Ammon's horn (tissue), 1 donor: ENCODE measurements at places on chromosomes 3 and 15.

DNA sequence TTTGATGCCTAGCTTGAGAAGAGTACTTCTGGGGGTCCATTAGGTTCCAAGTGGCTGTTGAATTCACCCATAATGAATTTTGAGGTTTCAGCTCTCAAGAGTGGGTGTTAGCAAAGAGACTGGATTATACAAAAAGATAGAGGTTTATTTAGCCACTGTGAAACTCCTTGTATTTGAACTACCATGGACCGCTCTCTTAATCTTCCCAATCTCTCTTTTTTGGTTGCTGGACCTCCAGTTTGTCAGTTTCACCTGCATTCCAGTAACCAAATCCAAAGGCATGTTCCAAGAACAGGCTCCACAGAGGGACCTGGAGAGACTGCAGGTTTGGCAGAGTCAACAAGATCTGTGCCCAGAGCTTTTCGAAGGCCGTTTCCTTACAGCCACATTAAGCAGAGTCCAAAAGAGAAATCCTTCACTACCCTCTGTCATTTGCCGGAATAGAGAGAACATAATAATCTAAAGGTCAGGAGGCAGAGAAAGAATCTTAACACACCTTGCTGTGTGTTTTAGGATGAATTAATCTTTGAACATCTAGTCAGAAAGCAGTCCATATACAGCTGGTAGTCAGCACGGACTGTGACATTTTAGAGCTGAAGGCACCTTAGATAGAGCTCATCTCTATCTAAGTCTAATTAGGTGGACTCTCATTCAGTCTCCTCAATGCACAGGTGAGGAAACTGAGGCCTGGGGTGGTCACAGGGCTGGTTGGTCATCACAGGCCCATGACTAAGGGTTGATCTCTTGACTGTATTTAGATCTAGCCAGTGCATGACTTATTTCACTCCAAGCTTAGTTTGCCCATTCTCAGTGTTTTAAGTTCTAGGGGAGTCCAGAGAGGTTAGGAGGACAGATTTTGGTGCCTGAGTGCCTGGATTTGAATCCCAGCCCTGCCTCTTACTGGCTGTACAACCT lies 1.3 kb downstream of the ABHD2 start:
- DNase-seq = no peak

GRCh38 chr3:74614107-74614967 lies at the start of gene CNTN3:
Gene CNTN3 (minus strand): TSS chr3:74614659. CDS start chr3:74521112, 93,547 bp downstream.
- peak; percentile 35 for DNase-seq

- DNase-seq = no peak
Observed at GRCh38 chr3:111200027-111200426, 128.4 kb downstream of the NECTIN3 start.

DNA sequence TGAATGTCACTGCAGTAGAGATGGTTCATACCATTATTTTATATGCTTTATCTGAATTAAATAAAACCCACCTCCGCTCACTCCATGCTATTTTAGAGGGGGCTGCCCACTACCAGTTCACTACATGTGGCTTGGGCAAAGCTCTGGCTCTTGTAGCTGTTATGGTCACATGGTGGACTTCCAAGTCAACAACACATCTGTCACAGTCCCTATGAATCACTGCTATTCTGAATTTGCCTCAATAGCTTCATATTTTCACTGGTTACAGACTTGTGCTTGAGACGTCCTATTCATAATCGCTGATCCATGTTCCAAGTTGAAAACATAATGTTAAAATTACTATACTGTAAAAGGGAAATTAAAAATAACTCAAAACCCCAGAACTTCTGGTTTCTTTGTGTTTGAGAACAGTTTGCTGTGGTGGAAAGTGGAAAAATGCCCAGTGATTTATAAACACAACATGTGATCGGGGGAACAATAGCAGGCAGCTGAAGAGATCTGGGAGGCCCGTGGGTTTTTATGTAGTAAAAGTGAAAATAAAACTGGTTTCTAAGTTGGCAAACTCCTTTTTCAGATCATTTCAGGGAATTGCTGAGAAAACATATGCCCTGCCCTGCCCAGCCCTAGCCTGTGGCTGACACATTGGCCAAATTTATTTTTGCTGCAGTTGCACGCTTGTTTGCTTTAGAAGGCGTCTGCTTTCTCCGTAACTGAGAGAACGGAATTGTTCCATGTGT lies 128.8 kb upstream of the PRR23C start:
- peak; percentile 85 for DNase-seq

DNA sequence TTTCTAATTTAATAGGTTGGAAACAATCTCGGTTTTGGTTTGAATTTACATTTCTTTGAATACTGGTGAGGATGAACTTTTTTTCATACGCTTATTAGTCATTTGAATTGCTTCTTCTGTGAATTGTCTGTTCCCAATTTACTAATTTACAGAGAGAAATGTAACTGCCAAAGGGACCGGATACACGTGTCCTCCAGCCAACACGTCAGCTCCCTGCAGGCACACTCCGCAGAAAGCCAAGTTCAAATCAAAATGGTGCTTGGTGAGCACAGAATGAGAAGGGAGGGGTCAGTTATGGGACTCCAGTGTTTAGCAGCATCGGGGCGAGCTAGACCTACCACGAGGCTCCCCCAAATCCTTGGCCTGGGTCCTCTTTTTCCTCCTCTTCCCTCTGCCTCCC lies 10.8 kb upstream of the TSEN2 start:
- DNase-seq = no peak

DNA sequence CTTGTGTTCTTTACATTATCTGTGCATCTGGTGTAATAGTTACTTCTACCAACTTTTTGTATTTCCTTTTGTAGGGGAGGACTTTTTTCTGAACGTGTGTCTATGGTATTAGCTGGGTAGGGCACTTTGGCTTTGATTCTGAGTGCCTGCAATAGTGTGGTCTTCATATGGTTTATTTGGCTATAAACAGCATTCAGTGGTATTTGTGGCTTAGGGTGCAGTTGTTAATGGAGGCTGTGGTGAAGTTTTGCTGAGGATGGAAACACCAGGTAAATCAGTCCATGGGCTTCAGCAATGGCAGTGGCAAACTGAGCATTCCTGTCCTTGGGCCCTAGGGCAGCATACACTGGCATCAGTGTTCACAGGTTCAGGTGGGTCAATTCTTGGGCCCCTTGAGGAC lies 230.6 kb upstream of the CTNNB1 start:
- no peak for DNase-seq

GRCh38 chr3:195385526-195385925 lies 57.3 kb downstream of the ACAP2 start:
- no peak for DNase-seq

- no peak for DNase-seq
Observed at GRCh38 chr3:95810462-95810861, 1003.9 kb upstream of the EPHA6 start.

GRCh38 chr3:32448686-32449474 lies 53.8 kb downstream of the CMTM6 start:
- peak; percentile 72 for DNase-seq

GRCh38 chr3:165206454-165207266 lies 10.5 kb upstream of the SLITRK3 start:
- peak; percentile 92 for DNase-seq

DNA sequence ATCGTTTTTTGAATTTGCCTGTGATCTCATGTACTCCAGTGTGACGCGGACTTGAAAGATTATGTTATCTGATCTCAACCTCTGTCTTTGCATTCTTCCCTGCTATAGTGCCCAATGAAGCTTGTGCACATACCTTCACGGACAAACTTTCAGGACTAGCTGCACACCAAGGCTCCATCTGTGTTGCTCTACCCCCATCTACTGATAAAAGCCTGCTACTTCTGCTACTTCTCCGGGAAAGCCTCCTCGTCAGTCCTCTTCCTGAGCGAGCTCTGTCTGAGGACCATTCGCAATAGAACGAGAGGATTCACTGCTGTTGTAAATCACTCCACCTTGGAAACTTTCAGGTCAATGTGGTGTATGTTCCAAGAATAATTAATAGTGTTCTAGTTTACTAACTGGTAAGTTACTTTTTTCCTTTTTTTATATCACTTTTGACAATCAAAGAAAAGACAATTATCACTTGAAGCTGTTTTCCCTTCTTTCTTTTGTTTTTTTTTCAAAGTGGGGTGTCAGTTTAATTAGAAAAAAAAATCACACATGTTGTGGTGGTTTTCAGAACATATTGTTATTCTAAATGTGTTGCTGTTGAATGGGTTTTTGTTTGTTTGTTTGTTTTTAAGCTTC lies 217.6 kb downstream of the ARRDC4 start:
- DNase-seq = peak; percentile 81

DNA sequence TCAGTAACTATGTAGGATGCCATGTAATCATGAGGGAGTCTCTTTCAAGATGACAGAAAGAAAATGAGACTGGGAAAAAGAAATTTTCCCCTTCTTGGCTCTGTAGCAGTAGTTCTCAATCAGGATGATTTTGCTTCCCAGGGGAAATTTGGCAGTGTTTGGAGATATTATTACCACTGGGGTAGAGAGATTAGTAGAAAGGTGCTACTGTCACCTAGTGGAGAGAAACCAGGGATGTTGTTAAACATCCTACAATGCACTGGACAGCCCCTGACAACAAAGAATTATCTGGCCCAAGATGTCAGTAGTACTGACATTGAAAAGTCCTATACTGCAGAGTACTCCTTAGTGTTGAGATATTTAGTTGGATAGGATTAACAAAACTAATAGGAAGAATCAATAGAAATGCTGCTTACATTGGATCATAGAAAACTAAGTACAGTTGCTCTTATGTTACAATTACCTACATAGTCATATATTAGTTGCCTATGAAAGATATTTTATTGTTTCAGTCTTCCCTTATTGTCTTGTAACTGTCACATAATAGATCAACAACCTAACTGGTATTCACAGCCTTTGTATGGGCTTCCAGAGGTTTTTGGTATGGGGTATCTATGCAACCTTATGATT lies 433.3 kb downstream of the RAP2B start:
- peak; percentile 46 for DNase-seq

GRCh38 chr3:195556390-195556789 lies 13.3 kb upstream of the PPP1R2 start:
- DNase-seq = peak; percentile 66

- no peak for DNase-seq
Observed at GRCh38 chr3:41363830-41364523, 164.7 kb downstream of the CTNNB1 start.

GRCh38 chr3:53077476-53078220 lies 31.8 kb upstream of the SFMBT1 start:
- DNase-seq = no peak

GRCh38 chr15:93035953-93036810 lies 52.8 kb downstream of the RGMA start:
- no peak for DNase-seq

DNA sequence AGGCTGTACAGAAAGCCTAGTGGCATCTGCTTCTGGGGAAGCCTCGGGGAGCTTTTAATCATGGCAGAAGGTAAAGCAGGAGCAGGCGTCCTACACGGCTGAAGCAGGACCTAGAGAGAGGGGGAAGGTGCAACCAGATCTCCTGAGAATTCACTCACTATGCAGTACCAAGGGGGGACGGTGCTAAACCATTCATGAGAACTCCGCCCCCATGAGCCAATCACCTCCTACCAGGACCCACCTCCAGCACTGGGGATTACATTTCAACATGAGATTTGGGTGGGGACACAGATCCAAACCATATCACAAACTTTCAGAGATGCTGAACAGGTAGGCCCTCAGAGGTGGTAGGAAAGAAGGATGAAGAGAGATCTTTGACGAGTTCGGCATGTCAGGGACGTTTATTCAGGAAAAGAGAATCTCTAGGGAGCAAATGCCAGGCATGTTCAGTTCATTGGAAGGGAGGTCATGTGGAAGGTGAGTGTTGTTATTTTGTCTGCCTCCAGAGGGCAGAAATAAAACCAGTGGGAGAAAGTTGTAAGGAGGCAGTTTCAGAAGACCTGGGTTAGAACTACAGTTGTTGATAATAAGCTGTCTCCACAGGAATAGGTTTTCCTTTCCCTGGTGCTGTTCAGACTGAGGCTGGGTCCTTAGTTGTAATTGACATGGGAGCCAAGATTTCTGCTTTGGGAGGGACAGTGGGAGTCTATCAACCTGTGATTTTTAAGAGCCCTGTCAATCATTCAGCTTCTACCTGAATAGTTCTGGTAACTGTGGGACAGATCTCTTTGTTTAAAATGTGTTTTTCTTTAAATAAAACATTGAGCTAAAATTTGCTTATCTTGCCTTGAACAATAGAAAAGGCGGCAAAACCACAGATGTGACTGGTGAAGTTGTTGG lies 4.3 kb upstream of the FNDC3B start:
- peak; percentile 23 for DNase-seq

DNA sequence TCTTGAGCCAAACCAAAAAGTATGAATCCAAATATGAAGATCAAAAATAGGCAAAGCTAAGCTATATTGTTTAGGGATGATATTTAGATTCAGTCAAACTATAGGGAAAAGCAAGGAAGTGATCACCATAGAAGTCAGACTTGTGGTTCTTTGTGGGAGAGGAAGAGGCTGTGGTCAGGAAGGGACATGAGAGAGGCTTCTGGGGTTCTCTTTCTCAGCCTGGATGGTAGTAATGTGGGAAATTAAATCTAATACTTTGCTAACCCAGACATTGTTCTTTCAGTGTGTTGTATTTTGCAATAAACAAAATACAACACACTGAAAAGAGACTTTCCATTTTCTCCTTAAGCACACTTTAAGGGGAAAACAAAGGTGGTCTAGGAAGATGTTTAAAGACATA lies 3.1 kb downstream of the CX3CR1 start:
- no peak for DNase-seq

GRCh38 chr3:32181796-32182195 lies 56.7 kb upstream of the CMTM8 start:
- DNase-seq = no peak

- DNase-seq = no peak
Observed at GRCh38 chr3:77456906-77457305, 417.0 kb downstream of the ROBO2 start.

GRCh38 chr15:74038707-74039655 lies 43.4 kb downstream of the GOLGA6A start:
- no peak for DNase-seq

DNA sequence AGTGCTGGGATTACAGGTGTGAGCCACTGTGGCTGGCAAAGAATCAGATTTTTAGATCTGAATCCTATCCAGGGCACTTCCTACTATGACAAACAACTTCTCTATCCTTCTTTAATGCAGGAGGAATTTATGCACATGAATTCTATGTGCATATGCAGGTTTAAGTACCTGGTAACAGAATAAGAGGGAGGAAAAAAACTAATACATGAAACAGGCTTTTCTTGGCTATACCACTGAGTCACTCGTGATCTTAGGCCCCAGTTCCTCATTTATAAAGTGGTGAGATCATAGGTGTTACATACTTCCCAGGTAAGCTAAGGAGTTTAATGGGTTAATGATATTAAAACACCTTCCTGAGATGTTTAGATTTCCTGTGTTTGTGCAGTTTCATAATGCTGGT lies 108.2 kb downstream of the TP63 start:
- no peak for DNase-seq

- DNase-seq = peak; percentile 32
Observed at GRCh38 chr3:119240101-119240590, 532 bp downstream of the B4GALT4 start.

DNA sequence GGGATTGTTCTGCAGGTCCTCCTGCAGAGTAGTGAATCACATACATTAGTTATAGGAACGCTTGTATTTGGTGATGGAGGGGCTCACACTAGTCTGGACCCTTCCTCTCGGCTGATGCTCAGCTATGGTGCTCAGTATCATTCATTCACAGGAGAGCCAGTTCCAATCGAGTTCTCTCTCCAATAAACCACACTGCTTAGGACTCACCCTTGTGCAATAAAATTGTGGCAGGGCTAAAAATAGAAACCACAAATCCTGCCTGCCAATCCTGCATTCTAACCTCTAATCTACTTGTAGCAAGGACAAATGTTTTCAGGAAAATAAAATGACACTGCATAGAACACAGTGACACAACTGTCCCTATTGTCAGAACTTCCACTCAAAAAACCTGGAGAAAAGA lies 138.4 kb upstream of the TBL1XR1 start:
- DNase-seq = no peak

GRCh38 chr15:76973362-76973743 lies 21.6 kb upstream of the PSTPIP1 start:
- DNase-seq = peak; percentile 74

- DNase-seq = no peak
Observed at GRCh38 chr15:53549697-53550305, 209.7 kb downstream of the WDR72 start.
